ENCODE measurements at places on chromosomes 2 and 18.

DNA sequence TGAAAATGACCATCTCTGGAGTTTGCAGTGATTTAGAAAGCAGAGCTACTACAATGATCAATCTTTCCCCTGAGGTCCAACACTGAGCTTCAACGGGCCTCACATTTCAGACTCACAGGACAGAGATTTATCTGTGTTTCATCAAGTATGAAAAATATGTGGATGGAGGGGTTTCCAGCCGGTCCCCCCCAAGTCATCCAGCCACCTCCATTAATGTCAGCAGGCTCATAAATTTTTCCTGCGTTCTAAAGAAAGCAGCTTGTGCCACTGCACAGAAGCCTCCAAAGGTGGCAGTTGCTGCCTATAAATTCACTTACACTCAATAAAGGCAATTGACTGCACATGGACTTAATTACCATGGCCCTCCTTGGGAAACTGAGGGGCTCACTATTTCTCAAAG, 117.4 kb upstream of the ACKR3 start:
- no peak for DNase-seq

DNA sequence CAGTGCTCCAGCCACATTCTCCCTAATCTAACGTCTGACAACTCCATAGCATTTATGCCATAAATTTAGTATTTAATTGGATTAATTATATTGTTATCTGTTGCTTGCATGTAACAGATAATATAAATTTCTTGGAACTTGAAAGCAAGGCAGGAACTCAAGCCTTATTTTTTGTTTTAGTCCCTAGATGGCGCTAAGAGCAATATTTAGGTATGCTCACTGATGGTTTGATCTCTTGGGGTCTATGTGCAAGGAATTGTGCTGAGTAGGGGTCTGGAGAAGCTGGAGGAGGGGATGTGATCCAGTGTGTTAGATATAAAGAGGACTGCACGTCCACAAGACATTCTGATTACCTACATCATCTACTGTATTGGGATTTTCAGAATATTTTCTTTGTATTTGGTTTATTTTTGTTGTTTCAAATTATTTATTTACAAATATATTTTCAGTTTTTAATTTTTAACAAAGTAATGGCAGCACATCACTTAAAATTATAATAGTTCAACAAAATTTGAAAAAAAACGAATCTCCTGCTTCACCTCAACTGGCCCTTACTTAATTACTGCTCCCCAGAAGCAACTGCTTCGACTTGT, 32.8 kb downstream of the KATNAL2 start:
- DNase-seq, result no peak

- DNase-seq, result no peak
Observed at GRCh38 chr2:84701880-84702279, 179.0 kb downstream of the TRABD2A start.

GRCh38 chr2:240437861-240438809, 2.7 kb downstream of the GPC1 start:
- DNase-seq, result peak; percentile 60

- no peak for DNase-seq
Observed at GRCh38 chr2:207156451-207157161, 9.1 kb downstream of the KLF7 start.

DNA sequence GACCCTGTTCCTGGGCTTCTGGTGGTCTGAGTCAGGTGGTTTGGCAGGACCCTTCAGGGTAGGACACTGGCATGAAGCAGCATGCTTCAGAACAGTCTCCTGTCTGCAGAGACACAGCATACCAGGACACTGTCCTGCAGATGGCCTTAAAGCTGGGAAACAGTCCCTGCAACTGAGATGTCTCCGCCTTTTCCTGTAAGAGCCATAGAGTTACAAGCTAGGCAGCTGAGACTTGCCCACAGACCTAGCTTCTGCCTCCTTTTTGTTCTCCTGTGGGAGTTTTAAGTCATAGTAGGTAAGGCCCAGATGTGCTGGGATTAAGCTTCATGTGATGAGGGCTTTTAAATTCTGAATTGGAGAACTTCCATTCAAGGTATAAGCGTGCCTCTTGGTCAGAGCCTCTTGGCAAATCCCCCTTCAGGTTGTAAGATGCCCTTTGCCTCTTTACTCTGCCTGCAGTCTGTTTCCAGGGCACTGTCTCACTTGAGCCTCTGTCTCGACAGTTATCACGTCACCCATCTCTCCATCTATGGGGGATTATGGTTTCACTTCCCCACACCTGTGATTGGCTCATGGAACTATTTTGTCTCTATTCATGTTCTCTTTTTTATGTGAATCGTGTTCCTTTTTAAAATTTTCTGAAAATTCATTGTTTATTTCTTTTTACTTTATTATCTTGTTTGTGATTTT, 51.8 kb downstream of the COA5 start:
- DNase-seq, result no peak

Data from hematopoietic multipotent progenitor cell (in vitro differentiated cells).